ENCODE measurements at places on chromosomes 3 and 15.

GRCh38 chr3:156768390-156768789 lies 57.8 kb upstream of the LEKR1 start:
- no peak for DNase-seq

DNA sequence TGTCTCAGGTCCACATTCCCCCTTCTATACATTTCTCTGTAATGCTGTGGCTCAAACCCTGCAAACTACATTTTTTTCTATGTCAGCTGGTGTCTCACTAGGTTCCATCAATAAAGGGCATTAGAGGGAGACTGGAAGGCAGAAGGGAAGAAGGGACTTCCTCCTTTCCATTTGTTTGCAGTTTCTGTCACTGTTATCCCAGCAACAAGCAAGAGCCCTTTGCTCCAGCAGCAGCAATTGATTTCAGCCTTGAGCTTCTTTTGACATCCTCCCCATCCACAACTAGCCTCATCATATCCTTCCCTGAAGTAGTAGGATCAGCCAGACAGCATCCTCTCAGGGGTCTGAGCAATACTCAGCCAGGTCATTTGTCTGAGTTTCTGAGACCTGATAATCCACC lies 5.3 kb upstream of the NCK1 start:
- DNase-seq = no peak

DNA sequence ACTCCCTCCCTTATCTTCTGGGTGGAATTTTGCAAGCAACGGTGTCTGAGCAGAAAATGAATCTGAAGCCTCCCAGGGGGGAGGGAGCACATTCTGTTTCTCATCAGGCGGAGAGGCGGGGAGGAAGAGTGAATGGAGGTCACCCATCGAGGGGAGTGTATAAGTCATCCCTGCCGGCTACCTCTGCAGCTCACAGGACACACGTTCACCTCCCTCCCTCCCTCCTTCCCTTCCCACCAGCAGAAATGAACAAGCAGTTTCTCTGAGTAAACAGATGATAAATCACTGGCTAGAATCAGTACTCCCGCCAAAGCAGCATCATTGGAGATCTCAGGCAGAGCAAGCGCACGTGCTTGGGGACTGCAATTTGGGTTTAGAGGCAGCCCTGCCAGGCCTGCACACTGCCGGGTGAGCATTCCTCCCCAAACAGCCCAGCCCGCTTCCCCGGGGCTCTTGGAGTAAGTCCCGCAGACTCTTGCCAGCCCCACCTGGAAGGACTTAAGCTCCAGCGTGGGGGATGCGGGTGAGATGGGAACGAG lies 38.3 kb downstream of the CPN2 start:
- DNase-seq = no peak

DNA sequence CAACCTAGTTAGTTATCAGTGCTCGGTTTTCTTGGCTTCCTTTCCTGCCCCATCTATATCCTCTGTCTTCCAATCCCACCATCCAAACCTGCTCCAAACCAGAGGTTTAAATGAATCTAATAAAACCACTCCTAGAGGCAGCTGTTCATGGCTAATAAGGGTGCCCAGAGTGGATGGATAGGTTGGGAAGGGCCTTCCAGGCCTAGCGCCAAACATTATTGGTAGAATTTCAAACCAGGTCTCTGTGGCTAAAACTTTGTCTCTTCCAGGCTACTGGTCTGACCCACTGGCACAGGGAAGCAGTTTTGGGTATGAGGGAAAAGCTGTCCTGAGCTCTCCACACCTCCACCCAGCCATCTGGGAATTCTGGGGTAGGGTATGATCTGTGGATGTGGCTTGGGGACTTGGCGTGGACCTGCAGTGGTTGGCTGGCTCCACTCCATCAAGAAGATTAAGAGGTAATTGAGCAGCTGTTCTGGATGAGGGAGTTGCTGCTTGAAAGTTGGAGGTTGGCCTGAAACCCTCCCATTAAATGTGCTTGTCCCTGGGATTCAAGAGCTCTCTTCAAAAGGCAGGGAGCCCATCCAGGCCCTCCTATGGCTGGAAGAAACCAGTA lies 29.3 kb upstream of the INSYN1 start:
- no peak for DNase-seq

DNA sequence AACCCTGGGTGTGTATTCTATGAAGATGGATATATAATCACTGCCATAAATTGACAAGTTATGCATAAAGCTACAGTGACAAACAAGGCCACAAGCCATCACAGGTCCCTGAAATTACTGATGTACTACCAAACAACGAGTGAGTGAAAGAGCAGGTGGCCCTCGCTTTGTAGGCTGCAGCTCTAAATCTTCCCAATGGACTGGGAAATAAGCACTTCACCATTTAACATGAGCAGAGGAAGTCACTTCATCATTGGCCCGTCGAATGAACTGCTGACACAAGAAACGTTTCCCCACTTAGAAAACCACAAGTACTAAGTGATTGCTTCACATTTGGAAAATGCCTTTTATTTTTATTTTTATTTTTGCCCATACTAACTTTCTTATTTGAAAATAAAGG lies 218.0 kb downstream of the ZNF385D start:
- no peak for DNase-seq

DNA sequence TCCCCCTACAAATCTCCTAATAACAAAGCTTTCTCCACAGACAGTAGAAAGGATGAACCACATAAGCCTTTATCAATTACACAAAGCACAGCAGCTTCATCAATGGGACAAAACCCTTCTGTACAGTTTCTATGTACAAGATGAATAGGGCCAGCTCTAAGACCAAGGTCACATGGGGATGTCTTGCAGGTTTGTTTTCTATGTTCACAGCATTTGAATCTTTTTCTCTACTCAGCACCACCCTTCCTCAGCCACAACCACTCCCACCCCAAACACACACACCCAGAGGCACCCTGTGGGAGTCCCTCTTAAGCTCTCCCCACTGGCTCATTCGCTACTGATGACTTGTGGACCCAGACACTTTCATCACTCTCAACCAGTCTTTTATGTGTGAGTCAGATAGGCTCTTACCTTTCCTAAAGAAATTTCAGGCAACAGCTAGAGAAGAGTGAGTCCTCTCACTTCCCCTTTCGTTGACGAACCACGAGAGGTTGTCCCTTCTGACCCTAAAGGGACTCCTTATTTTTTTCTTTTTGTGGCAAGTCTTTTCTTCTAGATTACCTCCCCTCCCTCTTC lies 57.9 kb downstream of the ARHGAP31 start:
- DNase-seq = no peak

- no peak for DNase-seq
Observed at GRCh38 chr15:50068016-50068415, 51.0 kb downstream of the ATP8B4 start.

GRCh38 chr3:123499322-123499721 lies 50.4 kb upstream of the ADCY5 start:
- peak; percentile 11 for DNase-seq

DNA sequence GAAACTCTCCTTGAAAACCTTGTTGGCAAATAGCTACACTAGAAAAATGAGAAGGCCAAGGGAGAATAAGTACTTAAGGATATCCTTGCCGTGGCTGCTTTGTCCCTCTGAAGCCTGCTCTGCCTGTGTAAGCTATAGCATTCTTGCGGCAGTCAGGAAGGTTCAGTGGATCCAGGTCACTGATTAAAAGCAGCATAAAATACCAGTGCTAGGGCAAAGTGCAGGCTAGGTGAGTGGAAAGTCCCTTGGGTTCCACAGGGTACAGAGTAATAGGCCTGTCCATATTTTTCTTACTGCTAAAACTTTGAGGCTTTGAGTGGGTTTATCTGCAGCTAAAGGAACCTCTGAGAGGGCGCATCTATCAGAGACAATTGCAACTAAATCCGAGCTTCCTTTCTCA lies 10.3 kb downstream of the CXCR6 start:
- DNase-seq = no peak

DNA sequence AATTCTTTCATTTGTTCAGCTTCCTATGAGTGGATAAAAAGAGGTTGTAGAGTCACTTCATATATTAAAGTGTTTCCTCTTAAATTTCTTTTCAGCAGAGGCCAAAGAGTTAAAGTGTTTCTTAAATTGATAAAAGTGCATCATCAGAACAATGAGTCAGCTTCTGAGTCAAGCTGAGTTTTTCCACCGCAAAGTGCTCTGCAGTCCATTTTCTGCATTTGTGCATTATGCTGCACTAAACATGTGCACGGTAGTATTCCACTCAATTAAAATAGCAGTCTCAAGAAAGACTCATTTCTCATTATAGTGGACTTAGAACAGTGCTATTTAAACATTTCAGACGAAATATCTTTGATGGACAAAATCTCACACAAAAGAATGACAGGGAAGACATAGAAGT lies 152.0 kb downstream of the ZBBX start:
- peak; percentile 2 for DNase-seq

DNA sequence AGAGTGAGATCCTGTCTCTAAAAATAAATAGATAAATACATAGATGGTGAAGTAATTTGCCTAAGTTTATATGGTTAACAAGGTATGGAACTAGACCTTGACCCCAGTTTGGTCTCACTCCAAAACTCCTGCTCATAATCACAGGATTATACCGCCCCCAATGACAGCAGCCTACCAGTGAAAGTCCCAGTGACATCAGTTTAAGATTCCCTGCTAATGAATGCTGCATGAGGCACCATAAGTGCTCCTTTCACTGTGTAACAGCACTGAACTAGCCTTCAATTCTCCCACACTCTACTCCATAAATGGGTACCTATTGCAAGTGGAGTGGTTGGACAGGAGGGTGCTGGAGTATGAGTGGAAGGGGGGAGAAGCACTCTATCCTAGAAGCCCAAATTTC lies 23.7 kb upstream of the THSD4 start:
- no peak for DNase-seq

GRCh38 chr3:112817797-112818196 lies 28.9 kb downstream of the CD200R1L start:
- DNase-seq = no peak

- no peak for DNase-seq
Observed at GRCh38 chr15:83099290-83099689, 8.2 kb upstream of the TM6SF1 start.

DNA sequence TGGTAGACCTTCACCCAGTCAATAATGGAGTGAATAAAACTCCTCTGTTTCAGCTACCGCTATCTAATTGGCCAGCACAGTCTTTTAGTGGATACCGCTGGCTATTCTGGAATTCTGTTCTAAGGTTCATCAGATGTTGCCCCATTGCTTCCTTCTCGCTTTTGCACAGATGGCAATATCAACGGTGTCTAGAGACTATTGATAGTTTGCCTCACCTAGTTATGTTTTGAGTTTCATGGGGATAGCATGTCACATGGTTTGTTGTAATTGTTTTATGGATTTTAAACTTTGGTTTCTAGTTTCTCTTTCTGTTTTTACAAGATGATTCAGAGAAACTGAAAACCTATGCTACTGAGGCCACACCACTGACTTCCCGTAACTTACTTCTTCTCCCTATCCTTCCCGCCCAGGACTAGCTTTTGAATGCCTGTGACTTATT lies 2.0 kb downstream of the XRN1 start:
- DNase-seq = no peak

DNA sequence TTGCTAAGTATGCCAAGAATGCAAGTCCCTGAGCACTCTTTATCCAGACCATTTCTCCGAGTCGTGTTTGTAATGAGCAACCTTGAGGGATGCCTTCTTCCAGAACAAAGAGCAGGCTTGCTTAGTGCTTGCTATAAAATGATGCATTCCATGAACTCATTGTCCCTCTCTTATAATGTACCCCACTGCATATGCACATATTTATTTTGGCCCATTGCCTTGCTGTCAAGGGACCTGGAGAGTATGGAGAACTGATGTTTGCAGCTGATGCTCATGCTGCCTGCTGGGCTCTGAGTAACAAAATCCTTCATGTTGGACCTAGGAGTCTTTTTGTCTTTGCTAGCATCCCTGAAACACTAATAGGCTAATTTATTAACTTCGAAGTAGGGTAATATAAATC lies 97.8 kb upstream of the AADACL2 start:
- no peak for DNase-seq

- no peak for DNase-seq
Observed at GRCh38 chr15:64566629-64567427, 106.5 kb downstream of the ZNF609 start.

DNA sequence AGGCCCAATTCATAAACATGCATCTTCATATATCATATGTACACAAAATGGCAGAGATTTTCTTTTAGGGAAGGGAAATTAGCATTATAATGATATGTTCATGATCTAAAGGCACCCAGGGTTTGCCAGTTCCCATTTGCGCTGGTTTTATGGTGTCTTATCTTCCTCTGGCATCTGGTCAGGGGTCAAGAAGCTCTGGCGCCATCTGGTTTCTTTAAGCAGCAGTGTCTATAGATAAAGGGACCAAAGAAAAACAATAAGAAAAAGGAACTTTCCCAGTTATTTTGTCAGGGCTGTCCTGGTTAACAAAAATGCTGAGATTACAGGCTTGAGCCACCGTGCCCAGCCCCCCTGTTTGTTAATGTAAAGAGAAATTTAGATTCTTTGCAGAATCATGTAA lies 3.3 kb upstream of the DCP1A start:
- no peak for DNase-seq

GRCh38 chr3:38835939-38836338 lies 19.9 kb upstream of the SCN10A start:
- no peak for DNase-seq

All from AG04450 (cell line).